NCI-H1930 (cell line): ENCODE measurements at places on chromosomes 7 and 10.

GRCh38 chr10:125871338-125871737 lies 9.8 kb downstream of the DHX32 start:
- DNase-seq: no peak

DNA sequence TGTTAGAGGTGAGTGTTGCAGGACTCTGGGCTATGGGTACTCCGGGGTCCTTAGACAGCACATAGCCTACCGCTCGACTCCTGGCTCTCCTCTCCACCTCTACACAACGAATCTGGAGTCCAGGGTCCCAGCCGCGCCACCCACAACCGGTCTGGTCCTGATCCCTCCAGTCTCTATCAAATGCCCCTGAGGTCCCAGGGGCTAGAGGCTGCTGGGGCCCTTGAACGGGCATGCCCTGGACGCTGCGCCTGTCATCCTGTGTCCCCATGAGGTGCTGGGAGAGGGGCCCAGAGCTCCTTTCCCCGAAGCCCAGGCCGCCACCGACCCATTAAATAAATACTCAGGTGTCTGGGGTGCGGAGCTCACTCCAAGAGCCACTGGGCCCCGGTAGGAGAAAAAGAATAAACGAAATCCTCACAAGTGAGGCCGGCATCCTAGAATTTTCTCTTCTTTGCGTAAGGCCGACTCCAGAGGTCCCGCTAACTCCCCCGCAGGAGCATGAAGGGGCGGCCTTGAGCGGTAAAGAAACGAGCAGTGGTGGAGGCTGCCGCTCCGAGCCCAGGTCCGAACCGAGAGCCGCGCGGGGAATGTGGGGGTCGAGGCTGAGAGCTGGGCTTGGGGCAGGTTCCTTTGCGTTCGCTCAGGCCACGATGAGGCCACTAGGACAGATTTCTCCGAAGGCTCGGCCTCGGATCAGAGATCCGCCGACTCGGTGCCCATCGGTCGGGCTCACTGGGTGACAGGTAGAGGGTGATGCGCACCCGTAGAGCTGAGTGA lies 166.7 kb downstream of the NRF1 start:
- no peak for DNase-seq

DNA sequence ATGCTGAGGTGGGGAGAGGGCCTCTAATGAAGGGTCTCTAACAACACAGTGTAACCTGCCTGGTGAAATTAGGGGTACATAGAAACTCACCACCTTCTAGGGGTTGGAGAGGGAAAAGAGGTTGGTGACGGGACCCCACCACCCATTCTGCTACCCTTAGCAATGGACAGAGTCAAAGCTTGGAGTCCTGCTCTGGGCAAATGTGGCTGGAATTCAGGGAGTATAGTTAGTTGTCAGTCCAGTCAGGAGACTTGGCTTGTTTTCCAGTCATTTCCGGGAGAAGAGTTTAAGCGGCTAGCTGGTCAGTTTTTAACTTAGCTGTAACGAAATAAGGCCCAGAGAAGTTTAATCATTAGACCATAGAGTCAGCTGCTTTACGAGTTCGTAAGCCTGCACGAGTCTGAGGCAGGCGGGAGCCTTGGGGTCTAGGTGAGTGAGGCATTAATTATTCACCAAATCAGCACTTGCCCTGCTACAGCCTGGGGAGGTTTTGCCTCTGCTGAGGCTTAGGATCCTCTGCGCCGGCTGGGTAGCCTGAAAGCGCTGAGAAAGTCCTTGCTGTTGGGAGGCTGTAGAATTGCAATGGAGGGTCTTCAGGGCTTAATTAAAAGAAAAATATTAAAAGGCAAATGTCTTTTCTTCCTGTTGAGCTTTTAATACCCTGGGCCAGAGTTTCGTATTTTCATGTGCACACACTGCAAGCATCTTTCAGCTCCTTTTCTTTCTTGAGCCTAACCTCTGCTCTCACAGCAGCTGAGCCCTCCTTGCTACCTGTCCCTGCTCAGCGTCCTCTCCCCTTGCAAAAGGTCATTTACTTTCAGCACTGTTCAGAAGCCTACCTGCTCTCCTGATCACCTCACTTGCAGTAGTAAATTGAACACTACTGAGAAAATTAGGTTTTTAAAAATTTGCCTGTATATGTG lies 1.5 kb upstream of the LAMB1 start:
- no peak for DNase-seq

GRCh38 chr10:88954458-88955083 lies 2.0 kb upstream of the ACTA2 start:
- DNase-seq: no peak

DNA sequence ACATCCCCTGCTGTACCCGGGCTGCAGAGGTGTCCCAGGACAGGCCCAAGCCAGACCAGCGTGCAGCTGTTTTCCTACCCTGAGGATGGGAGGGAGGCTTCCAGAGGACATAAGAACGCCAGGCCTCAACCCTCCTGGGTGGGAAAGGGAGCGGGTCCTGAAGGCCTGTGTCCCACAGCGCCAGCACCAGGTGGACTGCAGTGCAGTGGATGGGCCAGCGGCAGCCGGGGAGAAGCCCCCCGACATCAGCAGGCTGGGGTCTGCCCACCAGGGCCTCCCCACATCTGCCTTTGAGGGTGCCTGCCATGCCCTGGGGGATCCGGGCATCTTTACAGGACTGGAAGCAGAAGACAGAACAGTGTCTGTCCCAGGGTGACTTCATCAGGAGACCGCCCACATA lies 22.8 kb upstream of the ZNF716 start:
- DNase-seq: no peak

- no peak for DNase-seq
Observed at GRCh38 chr7:1086588-1087464, 1.1 kb upstream of the GPER1 start.

DNA sequence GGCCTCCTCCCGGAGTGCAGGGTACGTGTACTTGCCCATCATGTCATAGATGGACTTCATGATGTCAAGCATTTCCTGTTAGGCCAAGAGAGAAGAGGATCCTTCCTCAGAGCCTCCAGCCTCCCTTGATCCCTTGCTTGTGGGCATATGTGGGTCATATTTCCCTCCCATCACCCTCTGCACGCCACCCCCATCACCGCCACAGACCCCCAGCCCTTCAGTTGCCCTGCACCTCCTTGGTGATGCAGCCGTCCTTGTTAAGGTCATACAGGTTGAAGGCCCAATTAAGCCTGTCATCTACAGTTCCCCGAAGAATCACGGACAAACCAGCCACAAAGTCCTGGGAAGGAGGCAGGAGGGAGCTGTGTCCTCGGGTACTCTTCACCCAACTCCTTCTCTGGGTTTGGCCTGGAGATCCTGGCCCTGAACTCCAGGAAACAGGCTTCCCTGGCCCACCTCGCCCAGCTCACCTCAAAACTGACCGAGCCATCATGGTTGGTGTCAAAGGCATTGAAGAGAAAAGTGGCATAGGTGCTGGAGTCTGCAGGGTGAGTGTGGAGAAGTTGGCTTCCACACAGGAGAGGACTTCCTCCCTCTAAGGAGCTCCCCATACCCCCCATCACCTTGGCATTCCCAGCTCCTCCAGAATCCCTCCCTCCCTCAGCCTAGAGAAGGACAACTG lies 9.8 kb upstream of the OGA start:
- DNase-seq: no peak

DNA sequence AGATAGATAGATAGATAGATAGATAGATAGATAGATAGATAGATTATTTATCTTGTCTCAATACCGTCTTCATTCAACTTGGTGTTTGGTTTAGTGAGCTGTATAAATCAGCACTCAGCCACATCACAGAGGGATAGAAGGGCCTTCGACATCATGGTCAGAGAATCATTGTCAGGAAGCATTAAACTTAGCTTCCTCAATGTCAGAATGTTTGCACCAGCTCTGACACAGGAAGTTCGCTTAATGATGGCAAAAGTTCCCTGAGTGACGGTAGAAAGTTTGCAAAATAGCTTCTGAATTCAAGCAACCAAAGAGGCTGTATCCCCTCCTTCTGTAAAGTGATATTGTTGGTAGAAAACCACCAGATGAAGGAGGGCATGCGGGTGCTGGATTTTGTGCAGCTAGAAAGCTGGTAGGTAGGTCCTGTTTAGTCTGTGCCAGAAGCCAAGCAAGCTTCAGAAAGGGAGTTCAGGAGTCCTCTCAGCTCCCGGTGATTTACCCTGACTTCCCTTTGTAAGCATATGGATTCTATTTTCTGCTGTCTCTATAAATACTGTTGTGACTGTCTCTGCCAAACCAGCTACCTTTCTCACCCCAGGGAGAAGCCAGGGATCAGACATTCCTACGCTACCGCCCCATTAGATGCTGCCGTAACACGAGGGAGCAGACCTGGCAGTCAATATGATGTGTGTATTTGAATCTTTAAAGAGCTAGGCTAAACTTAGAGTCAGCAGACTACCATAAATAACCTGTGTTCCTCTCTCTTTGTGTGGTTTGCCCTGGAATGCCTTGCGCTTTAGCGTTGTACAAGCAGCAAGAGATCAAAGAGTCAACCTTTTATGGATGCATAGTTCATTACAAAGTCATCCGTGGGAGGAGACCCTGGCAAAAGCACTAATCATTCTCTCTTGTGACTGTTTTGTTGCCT lies 200.5 kb upstream of the KIAA1217 start:
- no peak for DNase-seq

GRCh38 chr10:24947304-24948097 lies 4.9 kb downstream of the PRTFDC1 start:
- no peak for DNase-seq

DNA sequence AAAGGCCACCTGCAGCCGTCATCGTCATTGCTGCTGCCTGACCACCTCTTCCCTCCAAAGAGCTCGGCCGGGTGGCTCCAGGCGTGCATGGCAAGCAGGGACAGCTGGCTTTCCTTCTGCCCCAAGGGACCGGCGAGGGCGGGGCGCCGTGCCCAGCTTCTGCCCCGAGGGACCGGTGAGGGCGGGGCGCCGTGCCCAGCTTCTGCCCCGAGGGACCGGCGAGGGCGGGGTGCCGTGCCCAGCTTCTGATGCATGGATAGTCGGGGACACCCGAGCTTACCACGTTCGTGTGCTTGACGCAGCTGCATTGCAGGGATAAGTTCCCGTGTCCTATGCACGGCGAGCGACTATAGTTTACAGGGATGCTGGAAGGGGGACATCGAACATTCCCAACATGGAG lies 27.0 kb downstream of the CFAP46 start:
- no peak for DNase-seq

DNA sequence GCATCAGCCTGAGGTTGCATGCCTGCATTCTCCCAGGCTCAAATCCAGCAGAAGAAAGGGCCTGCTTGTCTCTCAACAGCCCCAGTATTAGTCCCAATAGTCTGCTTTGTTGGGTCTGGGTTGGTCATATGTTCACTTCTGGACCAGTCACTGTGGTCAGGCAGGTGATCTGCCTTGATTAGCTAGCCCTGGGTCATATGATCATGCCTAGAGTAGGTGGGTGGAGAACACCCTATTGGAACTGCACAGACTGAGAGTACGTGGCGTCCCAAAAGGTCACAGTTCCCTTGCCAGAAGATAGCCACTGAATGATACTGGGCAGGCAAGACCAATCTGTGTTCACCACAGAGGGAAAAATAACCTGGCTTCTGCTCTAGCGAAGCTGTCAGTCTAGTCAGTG lies 80.1 kb downstream of the SH2D4B start:
- no peak for DNase-seq

GRCh38 chr10:71779641-71780040 lies 6.3 kb upstream of the VSIR start:
- no peak for DNase-seq

GRCh38 chr7:49322476-49322875 lies 398.1 kb downstream of the CDC14C start:
- no peak for DNase-seq
